ENCODE measurements at places on chromosomes 16 and 17. TPM values are rescaled to one million over a fixed set of nuclear protein-coding genes. Genes with fewer than 3 reads are reported as not detected.

DNA sequence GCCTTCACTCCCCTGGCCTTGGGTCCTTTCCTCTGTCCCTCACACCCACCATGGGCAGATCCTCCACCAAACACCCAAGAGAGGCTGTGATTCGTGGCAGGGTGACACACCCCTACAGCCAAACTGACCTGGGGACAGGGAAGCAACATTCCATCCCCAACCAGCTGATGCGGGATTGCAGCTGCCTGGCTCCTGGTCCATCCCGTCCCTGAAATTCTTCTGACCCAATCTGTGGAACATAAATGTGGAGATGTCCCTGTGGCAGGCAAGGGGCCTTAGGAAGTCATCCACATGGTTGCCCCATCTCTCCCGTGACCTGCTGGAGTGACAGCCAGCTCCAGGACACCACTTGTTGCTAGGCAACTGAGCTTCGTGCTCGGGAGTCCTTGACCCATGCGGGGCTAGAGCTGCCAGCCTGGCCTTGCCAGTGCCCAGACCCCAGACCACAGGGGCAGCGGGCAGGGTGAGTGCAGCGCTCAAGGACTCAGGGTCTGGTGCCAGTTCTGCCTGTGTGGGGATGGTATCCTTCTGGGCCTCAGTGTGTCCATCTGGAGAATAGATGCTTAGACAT is 34.0 kb upstream of the CPNE2 start:
- DNase-seq: no peak
- H3K36me3 ChIP-seq: peaks cover 57% of the 10 kb centered on the region
- peaks cover 38% of the 10 kb centered on the region for H3K4me1 ChIP-seq
- H3K4me3 ChIP-seq: no peak overlapping the region

DNA sequence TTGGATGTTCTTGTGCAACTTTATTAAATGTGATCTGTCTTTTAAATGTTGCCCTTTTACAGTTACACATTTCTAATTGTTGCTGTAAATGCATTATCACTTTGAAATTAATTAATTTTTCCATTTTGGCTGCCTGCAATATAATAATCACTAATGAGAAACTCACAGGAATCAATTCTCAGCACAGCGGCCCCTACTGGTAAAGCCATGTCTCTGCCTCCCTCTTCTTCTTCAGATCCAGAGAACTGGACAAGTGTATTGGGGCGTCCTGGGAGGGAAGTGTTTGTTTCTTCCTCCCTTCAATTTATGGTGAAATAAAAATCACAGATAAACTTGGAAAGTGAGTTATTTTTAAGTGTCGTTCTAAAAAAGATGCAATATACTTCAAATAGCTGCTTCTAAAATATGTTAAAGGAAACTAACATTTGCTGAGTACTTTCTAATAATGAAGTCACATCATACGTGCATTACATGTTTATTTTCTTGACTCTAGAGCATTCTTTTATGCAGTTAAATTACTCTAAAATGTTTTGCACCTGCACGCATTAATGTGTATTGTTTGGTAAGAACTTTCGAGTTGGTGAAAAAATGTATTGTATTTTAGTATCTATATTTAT is 338.0 kb downstream of the WWOX start:
- no peak overlapping the region for H3K27ac ChIP-seq
- H3K4me3 ChIP-seq: no peak overlapping the region
- H3K36me3 ChIP-seq: peaks cover 20% of the 10 kb centered on the region
- H3K27me3 ChIP-seq: no peaks in the 10 kb centered on the region

DNA sequence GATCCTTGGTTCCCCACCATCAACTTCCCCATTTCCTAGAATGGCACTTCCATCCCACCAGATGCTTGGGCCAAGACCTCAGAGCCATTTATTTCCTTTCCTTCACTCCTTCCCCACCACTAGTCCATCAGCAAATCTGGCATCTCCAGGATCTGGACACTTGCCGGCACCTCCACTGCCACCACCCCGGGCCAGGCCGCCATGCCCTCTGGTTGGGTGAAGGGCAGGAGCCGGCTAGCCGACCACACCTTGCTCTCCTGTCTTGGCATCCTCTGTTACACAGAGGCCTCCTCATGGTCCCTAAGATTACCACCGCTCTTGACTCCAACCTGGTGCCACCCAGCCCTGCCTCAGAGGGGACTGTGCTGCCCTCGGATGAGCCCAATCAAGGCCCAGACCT is 104.5 kb downstream of the RMI2 start:
- no peaks in the 10 kb centered on the region for H3K27me3 ChIP-seq
- no peaks in the 10 kb centered on the region for H3K36me3 ChIP-seq
- no peak for DNase-seq
- H3K27ac ChIP-seq: no peak overlapping the region
- H3K4me3 ChIP-seq: no peak overlapping the region

The PMFBP1 gene
- 1.1 TPM for total RNA-seq

The METRN gene
- 43.1 TPM for total RNA-seq

The FNDC8 gene
- total RNA-seq: not detected

The CDH11 gene
- not detected for total RNA-seq

DNA sequence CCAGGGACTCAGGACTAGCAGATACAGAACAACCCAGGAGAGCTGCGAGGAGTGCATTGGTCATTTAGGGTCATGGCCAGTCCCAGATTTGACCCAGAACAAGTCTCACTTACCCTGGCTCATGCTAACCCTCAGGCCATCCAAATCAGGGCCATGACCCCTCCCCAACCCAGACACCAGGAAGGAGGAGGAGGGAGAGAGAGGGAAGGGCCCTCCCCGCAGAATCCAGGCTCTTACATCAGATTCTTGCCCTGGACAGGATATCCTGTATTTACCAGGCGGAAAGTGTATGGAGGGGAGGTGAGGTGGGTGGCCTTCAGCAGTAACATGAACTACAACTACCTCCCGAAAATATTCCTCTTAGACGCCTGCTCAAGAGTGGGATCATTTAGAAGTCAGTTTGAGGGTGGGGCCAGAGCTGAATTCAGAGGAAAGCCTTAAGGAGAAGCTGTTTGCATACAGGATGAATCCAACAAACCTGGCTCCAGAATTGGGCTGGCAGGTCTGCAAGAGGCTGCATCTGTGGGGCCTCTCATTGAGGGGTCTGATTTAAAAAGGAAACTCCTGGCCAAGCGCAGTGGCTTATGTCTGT is 2.1 kb downstream of the VAT1 start:
- H3K27ac ChIP-seq: no peak overlapping the region
- H3K4me3 ChIP-seq: peak overlapping the region; percentile 15
- DNase-seq: no peak
- no peaks in the 10 kb centered on the region for H3K27me3 ChIP-seq
- peaks cover 39% of the 10 kb centered on the region for H3K4me1 ChIP-seq

The MT1M gene
- not detected for total RNA-seq

- no peaks in the 10 kb centered on the region for H3K27me3 ChIP-seq
- peak overlapping the region; percentile 77 for H3K4me3 ChIP-seq
- H3K4me1 ChIP-seq: peaks cover 14% of the 10 kb centered on the region
- peaks cover 8% of the 10 kb centered on the region for H3K36me3 ChIP-seq
- no peak overlapping the region for H3K27ac ChIP-seq
- no peak for DNase-seq
Measured at GRCh38 chr17:35730400-35731005, 936 bp upstream of the RASL10B start.
